ENCODE measurements at places on chromosomes 5 and 9. TPM values are rescaled to one million over a fixed set of nuclear protein-coding genes. Genes with fewer than 3 reads are reported as not detected.

Gene FRMD3
- 5.1 TPM for total RNA-seq

DNA sequence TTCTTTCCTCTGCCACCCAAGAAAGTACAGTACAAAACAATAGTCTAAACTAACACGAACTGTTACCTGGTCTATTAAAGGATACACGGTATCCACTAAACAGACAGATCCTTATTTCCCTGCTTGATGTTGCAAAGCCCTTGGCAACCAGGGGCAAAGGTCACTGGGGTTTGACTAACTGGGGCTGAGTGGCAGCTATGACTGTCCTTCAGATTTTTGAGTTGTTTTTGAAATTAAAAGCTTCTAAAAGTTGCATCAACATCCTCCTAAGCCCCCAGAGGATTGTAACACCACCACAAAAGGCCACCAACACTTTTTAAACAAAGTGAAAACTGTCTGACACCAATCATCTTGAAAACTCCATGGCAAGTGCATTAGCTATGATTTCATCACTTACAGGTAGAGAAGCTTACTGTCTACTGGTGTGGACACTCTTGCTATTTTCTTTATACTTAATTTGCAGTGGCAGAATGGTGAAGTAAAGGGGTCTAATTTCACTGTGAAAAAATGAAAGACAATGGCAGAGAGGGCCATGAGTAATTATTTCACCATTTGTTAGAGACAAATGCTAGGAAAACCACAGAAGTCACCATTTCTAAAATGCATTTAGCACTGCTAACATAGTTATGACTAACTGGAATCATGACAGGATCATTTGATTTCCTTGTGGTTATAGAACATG lies 292.4 kb downstream of the EFNA5 start:
- DNase-seq: no peak

DNA sequence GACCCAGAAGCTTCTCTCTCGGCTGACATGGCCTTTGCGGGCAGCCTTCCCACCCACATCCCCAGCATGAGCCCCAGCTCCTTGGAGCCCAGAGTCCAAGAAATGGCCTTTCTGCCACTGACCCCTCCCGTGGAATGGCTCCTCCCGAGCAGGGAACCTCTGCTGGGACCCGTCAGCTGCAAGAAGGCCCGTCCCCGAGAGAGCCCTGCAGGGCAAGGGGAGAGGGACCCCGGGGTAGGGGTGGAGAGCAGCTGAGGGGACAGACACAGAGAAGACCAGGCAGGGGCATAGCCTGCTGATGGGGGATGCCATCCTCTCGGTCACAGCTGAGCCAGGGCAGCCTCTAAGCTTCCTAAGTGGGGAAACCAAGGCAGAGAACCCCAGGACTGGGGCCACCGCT lies 11.2 kb upstream of the NOTCH1 start:
- no peak for DNase-seq

Gene SARDH
- total RNA-seq: 1.8 TPM

Gene PCDHB11
- 3.6 TPM for total RNA-seq

Measured in posterior vena cava (tissue), 2 donors.